ENCODE measurements at places on chromosomes 13 and 19.

GRCh38 chr13:90205911-90206310, 1141.6 kb upstream of the MIR17HG start:
- no peak for DNase-seq

- DNase-seq: peak; percentile 57
These were observed 6.3 kb downstream of the IL17D start for GRCh38 chr13:20709782-20710181.

DNA sequence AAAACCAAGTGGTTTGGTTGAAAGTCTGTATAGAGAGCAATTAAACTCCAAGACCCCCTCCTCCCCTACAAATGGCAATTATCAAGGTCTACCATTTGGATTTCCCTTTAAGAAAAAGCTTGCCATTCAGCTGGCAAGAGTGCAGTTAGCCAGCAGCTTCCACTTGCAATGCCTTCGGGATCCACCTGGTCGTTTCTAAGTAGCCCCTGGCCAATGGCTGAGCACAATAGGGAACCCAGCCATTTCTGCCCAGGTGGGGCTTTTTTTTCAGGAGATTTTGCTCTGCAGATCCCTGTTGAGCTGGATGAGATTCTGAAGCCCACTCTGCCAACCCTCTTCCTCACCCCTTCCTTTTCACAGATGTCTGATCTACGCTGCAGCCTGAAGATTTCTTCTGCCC, 26.3 kb downstream of the TGDS start:
- no peak for DNase-seq

DNA sequence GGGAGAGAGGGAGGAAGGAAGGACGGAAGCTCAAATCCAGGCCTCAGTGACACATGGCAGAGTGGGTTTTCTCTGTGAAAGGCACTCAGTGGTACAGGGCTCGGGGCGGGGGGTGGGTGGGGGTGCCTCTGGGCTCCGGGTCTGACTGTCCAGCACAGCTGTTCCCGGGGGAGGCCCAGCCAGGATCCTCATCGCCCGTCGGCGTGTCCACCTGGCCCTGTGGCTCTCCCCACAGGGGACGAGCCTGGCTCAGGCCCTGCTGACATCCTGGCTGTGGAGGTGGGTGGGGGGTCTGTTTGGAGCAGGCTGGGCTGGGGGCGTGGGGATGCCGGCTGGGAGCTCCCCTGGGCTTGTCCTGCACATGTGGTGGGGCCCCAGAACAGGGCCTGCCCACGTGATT, 18.2 kb upstream of the MATK start:
- DNase-seq: no peak

DNA sequence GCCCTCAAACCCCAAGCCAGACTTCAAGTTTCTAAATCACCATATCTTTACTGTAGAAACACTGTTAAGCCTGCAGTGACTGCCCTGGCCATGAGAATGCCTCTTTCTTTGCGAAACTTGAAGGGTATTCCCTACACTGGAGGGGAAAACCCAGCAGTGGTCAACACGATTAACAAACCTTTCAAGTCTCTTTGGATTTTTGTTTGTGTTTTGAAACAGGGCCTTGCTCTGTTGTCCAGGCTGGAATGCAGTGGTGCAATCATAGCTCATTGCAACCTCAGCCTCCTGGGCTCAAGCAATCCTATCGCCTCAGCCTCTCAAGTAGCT, 17.4 kb upstream of the POMP start:
- DNase-seq: no peak

DNA sequence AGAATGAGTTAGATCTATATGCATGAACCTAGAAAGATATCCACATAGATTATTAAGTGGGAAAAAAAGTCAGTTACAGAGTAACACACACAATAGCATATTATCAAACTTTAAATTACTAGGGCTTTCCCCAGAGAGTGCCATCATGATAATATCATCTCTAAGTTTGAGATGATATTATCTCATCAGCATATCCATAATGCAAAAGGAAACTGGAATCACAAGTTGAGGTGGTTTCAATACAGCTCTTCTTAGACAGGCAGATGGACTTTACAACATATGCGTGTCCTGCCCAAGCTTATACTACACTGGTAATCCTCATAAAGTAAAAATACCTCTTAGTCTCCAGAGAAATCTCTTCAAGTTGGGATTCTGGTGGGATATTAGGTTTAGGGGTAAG, 236.2 kb upstream of the SERP2 start:
- DNase-seq: no peak

GRCh38 chr19:6011206-6011605, 33.3 kb upstream of the RANBP3 start:
- DNase-seq: no peak

- no peak for DNase-seq
These were observed 2.1 kb downstream of the IFNL2 start for GRCh38 chr19:39270036-39270871.

GRCh38 chr13:52003541-52003940, 7.7 kb downstream of the ATP7B start:
- DNase-seq: no peak

DNA sequence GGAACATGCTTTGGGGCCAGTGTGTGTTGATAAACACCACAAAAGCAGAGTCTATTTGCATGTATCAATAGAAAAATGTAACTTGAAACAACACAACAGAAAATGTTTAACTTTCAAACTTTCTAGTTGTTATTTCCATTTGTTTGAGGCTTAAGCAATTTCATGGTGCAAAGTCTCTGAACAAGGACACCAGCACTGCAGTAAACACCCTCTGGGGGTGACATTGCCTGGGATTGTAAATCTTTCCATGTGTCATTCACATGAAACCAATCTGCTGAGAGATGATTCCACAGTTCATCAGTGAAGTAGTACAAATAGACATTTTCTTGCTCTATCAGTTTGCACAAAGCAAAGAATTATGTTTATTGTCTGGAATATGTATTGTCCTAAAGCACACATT, 124.5 kb downstream of the ITGBL1 start:
- no peak for DNase-seq

DNA sequence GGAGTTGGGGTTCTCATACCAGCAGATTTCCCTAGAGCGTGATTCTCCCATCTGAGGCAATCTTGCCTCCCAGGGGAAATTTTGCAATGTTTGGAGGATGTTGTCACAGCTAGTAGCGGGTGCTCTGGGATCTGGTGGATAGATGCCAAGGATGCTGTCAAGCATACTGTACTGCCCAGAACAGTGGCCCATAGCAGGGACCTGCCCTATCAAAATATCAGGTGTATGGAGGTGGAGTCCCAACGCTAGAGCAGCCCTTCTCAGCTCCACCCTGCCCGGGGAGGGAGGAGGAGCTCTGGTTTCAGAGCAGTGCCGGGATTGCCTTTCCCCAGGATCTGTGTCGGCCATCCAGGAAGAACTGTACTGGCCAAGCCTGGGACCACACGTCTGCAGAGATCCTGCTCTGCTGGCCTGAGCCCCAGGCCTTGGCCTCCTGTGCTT, 10.9 kb upstream of the QTRT1 start:
- DNase-seq: no peak

DNA sequence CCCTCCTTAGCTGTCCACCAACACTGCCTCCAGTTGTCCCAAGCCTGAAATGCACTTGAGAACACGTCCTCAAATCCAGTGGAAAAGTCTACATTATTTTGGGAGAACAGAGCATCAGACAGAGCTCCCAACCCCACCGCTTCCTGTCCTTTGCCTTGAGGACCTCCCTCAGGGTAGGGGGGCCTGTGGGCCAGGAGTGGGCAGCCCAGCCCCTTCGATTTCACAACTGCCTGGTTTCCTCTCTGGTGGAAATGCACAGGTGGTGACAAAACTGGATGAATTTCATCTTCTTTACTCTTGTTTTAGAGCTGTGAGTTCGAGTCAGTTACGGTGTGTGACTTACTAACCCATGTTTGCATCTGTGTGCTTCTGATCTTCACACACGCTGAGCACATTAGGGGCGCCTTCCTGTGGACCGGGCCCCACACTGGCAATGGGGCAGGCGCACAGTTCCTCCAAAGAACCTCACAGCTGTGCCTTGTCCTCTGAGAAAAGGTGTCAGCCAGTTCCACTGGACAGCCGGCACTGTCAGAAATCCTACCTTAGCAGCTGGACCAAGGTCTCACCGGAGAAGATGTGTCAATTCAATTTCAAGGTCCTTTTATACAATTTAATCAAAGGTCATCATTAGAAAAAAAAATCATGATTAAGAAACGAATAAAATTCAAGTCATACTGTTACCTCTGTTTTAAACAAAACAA, 80.2 kb downstream of the IRS2 start:
- DNase-seq: no peak

DNA sequence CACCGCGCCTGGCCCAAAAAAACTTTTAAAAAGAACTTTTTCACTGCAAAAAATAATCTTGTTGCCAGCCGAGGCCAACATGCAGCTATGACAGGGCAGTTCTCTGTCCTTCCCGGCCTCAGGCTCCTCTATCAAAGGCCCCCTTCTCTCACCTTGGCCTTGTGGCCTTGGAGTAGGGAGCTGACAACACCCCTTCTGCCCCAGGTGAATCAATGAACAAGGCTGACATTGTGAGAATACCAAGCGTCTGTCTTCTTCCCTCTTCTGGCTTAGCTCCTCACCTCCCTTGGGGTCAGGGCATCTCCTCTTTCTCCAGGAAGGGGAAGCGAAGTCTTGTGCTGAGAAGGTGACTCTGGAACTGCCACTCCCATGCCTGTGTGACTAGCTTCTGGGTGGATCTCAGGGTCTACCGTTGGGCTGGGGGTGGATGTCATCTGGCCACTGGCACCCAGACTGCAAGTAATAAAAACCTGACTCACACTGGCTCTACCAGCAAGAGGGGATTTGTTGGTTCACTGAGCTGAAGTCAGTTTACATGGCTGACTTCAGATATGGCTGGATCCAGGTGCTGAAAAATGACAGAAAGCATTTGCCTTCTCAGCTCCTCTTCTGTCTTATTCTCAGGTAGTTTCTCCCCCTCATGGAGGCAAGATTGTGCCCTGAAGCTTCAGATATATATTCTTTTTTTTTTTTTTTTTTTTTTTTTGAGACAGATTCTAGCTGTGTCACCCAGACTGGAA, 6.3 kb downstream of the C19orf38 start:
- DNase-seq: no peak

DNA sequence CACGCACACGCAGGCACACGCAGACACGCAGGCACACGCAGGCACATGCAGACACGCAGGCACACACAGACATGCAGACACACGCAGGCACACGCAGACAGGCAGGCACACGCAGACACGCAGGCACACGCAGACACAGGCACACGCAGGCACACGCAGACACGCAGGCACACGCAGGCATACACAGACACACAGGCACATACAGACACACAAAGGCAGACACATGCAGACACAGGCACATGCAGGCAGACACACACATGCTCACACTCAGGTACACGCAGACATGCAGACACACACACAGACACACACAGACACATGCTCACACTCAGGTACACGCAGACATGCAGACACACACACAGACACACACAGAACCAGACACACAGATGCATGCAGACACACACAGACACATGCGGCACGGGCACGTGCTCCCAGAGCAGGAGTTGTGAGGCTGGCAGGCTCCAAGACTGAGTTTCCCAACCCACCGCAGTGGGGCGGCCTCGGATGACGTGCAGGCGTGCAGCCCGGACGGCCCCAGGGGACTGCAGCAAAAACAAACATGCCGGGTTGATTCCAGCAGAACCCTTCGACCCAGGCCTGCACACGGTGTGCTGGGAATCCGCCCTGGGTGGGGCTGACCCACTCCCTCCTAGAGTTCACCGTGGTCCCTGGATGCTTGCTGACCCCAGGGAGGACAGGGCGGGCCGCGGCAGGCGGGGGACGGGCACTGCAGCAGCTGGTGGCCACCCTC, 100.0 kb downstream of the GADD45B start:
- peak; percentile 96 for DNase-seq

GRCh38 chr13:23509781-23510543, 60.2 kb upstream of the TNFRSF19 start:
- no peak for DNase-seq

- DNase-seq: no peak
These were observed 9.8 kb upstream of the GNA15 start for GRCh38 chr19:3125900-3126524.

- peak; percentile 52 for DNase-seq
These were observed 80.0 kb upstream of the GPR183 start for GRCh38 chr13:99386911-99387788.

GRCh38 chr19:16258440-16258903, 60.8 kb downstream of the AP1M1 start:
- DNase-seq: peak; percentile 85

- no peak for DNase-seq
These were observed 12.2 kb upstream of the TLE2 start for GRCh38 chr19:3041327-3041726.

GRCh38 chr13:47798906-47799305, 202.2 kb downstream of the SUCLA2 start:
- DNase-seq: no peak
